SJCRH30 (cell line): ENCODE measurements at places on chromosomes 5 and 9.
A peak's percentile ranks its signal among the peaks of the same experiment; 100 is the strongest.

GRCh38 chr9:115951977-115952376 is 201.6 kb upstream of the PAPPA start:
- DNase-seq: no peak

- DNase-seq: peak; percentile 36
These were observed 1.3 kb upstream of the CARD19 start for GRCh38 chr9:93094658-93095204.

DNA sequence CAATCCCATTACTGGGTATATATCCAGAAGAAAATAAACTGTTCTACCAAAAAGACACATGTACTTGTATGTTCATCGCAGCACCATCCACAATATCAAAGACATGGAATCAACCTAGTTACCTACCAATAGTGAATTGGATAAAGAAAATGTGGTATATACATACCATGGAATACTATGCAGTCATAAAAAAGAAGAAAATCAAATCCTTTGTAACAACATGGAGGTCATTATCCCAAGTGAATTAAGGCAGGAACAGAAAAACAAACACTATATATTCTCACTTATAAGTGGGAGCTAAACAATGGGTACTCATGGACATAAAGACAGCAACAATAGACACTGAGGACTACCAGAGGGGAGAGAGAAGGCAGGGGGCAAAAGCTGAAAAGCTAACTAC is 67.7 kb downstream of the NR2F1-AS1 start:
- DNase-seq: no peak

- DNase-seq: no peak
These were observed 57.6 kb downstream of the FAM81B start for GRCh38 chr5:95448789-95449188.

GRCh38 chr5:6296524-6296923 is 81.8 kb downstream of the MED10 start:
- DNase-seq: no peak

DNA sequence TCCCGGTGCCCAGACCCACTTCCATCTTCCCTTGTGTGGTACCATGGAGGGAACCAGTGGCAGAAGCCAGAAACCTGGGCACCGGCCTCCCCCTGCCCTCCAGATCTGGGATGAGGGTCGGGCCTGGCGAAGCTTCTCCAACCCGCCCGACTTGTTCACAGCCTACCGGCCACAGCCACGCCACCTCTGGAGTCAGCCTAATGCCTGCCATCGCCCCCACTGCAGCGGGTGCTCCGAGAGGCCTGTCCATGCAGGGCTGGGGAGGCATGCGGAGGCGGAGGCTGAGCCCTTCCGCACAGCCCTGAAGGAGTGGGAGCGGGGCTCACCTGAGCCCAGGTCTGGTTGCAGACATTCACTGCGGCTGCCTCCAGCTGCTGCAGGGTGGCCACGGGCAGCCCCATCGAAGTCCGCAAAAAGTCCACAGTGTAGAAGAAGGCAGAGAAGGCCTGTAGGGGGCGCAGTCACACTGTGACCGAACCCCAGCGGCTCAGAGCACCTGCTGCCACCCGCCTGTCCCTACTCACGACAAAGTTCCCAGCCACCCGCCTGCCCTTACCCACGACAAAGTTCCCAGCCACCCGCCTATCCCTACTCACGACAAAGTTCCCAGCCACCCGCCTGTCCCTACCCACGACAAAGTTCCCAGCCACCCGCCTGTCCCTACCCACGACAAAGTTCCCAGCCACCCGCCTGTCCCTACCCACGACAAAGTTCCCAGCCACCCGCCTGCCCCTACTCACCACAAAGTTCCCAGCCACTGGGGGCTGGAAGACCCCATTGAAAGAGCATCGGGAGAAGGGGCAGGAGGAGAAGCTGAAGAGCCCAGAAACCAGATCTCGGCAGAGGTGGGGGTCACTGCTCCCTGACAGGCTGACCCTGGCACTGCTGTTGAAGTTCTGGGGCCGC is 3.8 kb upstream of the NPDC1 start:
- DNase-seq: peak; percentile 71

- no peak for DNase-seq
These were observed 237.7 kb upstream of the MEF2C start for GRCh38 chr5:89120719-89121118.

DNA sequence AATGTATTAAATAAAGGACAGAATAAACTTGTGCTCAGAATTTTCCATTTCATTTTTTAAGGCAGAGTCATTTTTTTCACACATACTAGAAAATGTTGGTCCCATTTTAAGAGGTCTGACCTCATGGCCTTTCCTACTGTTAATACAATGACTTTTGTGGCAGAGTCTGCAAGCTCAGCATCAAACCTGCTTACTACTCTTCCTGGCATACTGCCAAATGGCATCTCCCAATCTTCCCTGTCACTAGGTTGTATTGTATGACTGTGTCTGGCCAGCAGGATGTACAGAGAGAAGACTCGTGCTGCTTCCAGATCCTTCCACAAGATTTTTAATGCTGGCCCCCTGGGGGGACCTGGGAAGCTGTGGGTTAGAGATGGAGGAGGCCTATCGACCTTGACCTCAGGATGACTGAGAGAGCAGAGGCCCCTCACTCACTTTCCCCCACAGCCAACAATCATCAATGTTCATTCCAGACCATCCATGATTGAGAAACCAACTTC is 64.7 kb downstream of the BARX1 start:
- no peak for DNase-seq

DNA sequence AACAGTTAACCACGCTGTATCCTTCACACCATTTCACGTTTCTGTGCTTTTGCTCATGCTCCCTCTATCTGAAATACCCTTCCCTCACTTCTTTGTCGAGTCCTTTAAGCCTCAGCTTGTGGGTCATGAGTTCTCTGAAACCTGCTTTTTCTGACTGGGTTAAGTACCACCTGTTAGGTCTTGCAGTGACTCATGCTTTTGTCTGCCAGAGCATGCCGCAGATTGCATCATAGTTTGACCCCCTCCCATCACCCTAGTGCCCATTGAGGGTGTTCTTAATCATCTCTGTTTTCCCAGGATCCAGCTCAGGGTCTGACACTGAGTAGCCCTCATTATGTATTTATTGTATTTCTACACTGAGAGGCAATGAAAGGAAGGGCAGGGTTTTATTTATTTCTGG is 190.2 kb downstream of the ASTN2 start:
- peak; percentile 89 for DNase-seq

DNA sequence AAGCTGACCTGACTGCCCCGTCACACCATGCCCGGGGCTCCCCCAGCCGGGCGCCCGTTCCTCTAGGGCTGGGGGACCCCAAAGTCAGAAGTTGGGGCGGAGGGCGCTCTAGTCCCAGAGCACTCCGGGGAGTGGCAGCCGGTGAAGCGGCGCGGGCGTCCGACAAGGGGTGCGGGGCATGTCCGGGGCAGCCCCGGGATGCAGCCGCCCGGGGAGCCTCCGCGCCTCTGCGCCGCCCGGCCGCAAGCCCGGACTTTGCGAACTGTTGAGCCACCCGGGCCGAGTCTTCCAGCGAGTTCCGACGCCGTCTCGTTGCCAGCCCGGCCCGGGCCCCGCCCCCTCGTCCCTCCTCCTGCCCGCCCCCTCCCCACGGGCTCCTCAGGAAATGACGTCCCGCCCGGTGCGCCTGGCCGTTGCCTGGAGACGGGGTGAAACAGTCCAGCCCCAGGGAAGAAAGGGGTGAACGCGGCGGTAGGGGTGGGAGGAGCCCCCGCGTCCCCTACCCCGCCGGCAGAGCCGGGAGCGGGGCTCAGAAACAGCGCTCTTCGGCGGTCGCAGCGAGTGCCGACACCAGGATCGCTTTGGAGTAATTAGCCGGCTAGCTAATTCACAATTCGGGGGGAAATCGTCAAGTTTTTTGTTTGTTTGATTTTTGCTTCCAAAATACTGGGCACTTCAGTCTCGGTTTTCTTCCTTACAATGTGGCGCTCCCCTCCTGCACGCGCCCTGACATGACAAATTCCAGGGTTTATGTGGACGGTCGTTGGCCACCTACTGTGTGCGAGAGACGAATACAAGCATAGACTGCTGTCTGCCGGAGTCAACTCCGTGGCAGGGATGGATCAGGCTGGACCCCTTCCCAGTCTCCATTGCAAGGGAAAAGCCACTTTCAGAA is at the start of gene WHRN:
TSS of gene WHRN (minus strand) at position 287 of the 895 bp plus-strand sequence. CDS start 672 bp downstream, outside the sequence.
- peak; percentile 96 for DNase-seq

- peak; percentile 97 for DNase-seq
These were observed 125.1 kb downstream of the PDE4D start for GRCh38 chr5:59768152-59769040.

DNA sequence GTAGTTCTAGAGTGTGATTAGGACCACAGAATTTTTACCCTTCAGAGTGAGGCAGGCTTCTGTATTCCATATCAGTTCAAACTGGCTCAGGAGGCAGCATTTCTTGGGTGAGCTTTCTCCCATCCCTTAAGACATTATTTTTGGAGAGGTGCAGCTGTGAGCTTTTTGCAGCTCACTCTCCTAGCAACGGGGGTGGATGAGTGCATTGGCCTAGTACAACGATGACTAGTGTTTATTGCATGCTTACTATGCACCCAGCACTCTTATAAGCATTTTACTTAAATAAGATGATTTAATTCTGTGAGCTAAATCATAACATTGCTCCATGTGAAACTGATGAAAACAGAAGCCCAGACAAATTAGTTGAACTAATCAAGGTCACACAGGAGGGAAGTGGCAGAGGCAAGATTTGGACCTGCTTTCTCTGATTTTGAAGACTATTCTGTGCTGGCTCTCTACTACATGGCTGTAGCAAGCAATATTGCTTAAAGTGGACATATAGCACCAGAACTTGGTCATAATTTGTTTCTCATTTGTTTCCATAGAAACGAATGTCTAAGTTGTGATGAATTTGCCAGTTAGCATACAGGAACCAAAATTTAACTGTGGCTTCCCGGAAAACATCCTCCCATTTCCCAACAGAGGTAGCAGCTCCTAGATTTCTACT is 372.1 kb upstream of the RIOK2 start:
- DNase-seq: no peak

- DNase-seq: no peak
These were observed 137.0 kb upstream of the ACOT12 start for GRCh38 chr5:81530919-81531318.

GRCh38 chr5:137190031-137190430 is 309.1 kb downstream of the SPOCK1 start:
- no peak for DNase-seq

- DNase-seq: no peak
These were observed 16.8 kb downstream of the TNFSF15 start for GRCh38 chr9:114789006-114789405.

DNA sequence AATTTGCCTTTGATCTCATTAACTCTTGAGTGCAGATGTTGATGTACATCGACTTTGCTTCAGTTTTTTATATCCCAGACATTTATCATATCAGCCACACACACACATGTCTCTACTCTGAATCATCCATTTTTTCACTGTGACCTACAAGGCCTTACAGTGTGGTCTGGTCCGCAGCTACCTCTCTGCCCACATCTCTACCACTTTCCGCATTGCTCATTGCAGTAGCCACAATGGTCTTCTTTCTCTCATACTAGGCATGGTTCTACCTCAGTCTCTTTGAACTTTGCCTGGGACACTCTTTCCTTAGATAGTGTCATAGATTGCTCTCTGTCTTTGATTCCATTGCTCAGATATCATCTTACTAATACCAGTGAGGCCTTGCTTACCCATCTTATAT is 87.9 kb upstream of the FSD1L start:
- no peak for DNase-seq

DNA sequence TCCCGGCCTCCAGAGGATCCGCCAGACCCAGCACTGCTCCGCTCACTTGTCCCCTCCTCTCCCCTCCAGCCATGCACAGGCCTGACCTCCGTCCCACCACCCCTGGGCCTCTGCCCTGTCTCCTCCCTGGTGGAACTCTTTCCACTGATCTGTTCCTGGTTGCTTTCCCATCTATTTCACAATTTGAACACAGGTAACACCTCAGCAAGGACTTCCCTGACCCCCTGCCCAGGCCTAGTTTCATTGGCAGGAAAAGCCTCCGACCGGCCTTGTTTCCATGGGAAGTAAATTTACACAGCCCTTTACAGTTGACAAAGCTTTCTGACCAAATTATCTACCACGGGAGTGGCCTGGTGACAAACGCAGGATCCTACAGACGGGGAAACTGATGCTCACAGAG is 14.8 kb downstream of the QSOX2 start:
- DNase-seq: no peak

DNA sequence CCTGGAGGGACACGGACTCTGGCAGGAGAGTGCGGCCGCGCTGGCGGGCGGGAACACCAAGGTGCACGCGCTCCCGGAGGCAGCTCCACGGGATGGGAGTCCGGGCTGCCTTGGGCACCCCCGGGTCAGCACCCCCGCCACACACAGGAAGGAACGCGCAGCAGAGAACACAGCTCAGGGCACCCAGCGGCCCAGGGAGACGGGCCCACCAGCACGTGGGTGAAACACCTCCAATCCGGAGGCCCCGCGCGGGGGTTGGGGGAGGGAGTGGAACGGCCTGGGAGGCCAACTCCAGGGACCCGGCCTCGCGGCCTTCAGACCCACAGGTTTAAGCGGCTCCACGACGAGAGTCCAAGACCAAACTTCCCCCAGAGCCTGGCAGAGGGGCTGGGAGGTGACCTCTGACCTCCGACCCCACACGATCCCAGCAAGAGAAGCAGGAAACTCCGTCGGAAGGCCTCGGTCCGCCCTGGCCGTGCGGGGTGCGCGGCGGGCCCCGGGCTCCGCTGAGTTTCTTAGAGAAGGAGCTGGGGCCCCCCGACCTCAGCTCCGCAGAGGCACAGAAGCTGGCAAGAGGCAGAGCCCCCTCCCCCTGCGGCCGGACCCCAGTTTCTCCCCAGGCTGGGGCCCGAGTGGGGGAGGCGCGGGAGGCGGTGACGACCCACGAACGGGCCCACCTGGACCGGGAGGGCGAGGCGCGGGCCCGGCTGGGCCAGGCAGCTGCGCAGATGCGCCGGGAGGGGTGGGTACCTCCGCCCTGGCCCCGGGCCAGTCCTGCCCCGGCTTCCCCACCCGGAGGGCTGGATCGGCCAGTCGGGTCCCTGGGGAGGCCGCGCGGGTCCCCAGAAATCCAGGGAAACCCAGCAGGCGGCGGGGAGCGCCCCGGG is 851 bp downstream of the NACC2 start:
- DNase-seq: peak; percentile 53

- DNase-seq: no peak
These were observed 160.5 kb downstream of the ENTREP1 start for GRCh38 chr9:69485466-69485865.

DNA sequence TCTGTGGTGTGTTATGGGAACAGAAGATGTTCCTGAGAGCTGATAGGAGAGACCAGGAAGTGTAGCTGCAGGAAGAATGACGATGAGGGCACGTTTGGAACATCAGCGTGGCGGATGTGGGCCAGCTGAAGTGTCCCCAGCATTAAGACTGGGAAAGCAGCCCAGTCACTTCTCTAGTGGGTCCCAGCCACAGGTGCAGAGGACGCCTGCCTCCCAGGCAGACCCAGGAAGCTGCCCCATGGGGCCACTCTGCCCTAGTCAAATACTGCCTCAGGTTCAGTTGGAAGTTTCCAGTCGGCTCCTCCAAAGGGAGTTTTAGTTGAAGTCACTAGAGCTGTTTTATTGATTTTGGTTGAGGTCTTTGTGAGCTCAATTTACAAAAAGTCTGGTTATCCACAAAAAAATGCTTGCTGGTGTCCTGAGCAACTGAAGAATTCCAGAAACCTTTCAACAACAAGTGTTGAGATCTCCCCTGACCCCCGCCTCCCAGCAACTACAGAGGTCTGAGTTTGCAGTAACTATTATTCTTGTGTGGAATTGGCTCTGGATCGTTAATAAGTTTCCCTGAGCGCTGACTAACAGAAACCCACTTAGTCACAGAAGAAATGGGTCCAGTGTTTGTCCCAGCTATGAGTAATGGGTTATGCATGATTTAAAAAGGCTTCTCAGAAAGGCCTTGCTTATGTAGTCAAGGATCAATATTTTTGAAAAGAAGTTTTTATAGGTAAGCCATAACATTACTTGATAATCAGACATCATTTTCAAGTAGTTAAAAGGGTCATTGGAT is 294.1 kb downstream of the FANCC start:
- no peak for DNase-seq

GRCh38 chr5:97635553-97635952 is 452.5 kb upstream of the RIOK2 start:
- no peak for DNase-seq
